Globus pallidus (tissue), 1 donor: ENCODE measurements at places on chromosomes 12 and 14.

DNA sequence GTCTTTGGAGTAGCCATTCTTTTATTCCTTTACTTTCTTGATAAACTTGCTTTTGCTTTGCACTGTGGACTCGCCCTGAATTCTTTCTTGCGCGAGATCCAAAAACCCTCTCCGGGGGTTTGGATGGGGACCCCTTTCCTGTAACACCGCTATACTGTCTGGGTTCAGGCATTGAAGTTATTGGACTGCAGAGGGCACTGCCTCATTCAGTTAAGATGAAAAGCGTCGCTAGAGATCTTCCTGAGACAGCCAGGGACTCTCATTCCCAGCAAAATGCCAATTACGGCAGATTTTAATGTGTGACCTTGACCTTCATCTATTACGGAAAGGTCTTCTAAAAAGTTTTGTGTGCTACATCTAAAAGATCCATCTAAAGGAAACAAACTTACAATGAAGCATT lies 17.3 kb upstream of the RIMKLB start:
- DNase-seq: no peak

GRCh38 chr14:50762001-50762930 lies 68.7 kb downstream of the NIN start:
- DNase-seq: no peak

GRCh38 chr12:113469949-113470743 lies 1.5 kb downstream of the LHX5 start:
- no peak for DNase-seq

- DNase-seq: no peak
Observed at GRCh38 chr14:58733451-58734208, 95.9 kb downstream of the DACT1 start.

- no peak for DNase-seq
Observed at GRCh38 chr12:25993901-25994651, 35.6 kb downstream of the RASSF8 start.

DNA sequence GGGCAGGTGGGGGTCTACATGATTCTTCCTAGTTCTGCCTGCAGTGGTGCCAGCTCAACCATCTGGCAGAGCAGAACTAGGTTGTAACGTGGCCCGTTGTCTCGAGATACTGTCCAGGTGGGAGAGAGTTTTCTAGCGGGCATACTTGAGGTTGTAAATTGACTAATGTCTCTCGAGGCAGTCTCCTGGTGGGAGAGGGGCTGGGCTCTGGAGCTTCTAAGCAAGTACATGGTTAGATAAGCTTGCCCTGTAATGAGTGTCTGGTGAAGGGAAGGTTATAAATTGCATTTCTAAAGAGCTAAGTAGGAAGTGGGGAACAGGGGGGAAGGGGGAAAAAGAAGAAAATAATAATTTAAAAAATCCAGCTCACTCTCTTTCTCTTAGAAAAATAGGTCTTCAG lies 18.1 kb downstream of the BDKRB1 start:
- DNase-seq: no peak

GRCh38 chr12:81354327-81354932 lies 276.6 kb downstream of the ACSS3 start:
- DNase-seq: no peak

DNA sequence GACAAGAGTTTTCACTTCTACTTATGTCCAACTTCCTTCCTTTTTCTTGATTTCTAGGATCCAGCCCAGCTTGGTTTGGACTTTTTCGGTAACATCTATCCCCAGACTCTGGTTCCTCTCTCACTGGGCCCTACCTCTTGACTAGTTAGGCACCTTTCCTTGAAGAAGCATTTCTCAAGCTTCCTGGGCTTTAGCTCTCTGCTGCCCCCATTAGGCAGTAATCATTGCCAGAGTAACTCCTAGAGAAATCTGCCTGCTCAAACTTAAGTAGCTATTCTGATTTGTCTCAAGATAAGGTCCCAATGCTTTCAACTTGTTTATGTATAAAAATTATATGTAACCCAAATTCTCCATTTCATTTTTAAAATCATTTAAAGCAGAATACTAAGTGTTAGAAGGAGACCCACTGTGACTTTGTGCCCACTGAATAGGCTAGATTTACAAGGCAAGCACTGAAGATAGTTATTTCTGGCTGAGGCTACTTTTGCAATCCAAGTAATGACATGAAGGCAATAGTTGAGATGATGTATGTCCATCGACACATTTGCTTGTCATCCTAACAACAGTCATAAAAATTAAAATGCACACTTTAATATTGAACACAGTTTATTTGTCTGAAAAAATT lies 275.0 kb upstream of the G2E3 start:
- DNase-seq: no peak

DNA sequence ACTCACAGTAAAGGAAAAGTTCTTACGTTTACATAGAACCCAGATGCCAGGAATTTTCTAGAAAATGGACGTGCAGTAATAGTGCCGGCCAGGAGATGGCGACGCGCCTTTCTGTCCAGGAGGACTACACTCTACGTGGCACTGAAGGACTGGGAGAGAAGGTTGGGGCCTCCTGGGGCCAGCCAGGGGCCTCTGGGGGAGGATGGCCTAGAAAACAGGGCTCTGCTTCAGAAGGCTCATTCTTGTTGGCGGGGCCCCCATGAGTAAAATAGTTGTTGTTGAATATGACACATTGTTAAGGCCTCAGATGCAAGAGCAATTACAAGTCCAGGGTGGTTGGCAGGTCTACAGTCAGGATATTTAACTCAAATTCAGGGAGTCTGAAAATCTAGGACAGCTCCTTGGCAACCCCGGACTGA lies 120.1 kb upstream of the MAX start:
- DNase-seq: peak; percentile 87
